Activated CD8-positive, alpha-beta memory T cell treated with anti-CD3 and anti-CD28 coated beads, Interleukin-2, amount 50 U/mL, for 4 hours (primary cell): ENCODE measurements at places on chromosomes 7 and 10.
A peak's percentile ranks its signal among the peaks of the same experiment; 100 is the strongest.

DNA sequence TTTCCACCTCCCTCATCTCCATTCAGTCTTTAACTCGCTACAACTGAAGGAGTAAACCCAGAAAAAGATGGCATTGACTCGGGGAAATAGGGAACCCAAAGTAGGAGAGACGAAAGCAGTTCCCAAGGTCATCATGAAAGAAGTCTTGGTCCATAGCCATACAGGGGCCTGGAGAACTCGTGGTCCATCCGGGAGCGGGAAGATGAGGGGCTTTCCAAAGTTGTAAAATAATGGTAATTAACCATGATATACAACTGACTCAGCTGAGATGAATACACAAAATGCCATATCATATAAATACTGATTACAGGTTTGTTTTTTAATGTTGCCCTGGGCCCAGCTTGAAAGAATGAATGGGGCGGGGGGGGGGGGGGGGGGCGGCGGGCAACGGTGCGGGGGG lies 32.3 kb downstream of the RBM17 start:
- no peak for DNase-seq

- no peak for DNase-seq
Observed at GRCh38 chr7:17976952-17977351, 36.7 kb upstream of the SNX13 start.

GRCh38 chr7:115662120-115662519 lies 368.4 kb downstream of the TFEC start:
- DNase-seq, result no peak

DNA sequence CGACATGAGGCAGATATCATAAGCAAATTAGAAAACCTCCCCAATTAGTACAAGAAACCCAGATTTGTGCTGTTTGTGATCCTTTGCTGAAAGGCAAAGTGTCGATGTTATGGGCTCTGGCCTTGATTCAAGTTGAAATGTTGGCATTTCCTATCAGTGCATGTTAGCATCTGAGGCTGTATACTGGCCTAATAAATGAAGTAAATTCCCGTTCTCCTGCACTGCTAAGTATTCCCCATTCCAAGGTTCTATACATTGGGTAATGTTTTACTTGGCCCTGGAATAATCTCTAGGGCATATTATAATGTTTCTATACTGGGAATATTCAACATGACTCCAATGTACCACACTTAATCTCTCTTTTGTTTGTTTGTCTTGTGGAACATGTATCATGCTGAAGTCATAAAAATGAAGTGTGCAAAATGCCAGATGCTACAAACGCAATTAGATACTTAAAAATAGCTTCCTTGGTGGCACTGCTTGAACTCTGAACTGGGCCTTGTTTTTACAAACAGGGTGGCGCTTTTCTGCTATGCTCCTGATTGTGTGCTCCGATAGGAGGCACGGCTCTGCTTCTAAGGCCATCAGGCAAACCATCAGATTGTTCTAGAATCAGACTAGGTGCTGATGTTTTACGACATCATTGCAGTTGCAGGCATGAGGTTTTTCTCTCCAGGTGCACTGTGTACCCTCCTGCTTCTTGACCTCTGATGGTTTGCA lies 156.7 kb upstream of the TCF7L2 start:
- DNase-seq, result no peak

GRCh38 chr7:153935095-153935494 lies 117.1 kb upstream of the DPP6 start:
- DNase-seq, result no peak

DNA sequence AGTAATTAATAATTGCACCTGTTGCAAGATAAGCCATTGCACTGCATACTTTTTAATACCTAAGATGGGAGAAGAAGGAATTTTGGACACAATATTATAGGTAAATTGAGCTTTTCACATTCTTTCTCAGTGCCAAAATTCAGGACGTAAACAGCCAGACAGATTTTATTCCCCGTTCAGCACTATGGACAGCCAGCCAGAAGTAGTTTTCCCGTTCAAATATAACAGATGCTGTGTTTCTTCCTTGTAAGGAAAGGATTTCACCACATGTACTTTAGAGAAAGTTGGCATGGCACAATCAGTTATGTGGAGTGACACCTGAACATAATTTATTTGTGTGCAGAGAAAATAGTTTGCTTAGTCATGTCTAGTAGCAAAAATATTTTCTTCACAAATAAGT lies 34.8 kb downstream of the SEMA3E start:
- no peak for DNase-seq

GRCh38 chr7:155831807-155832524 lies 19.7 kb upstream of the SHH start:
- no peak for DNase-seq

DNA sequence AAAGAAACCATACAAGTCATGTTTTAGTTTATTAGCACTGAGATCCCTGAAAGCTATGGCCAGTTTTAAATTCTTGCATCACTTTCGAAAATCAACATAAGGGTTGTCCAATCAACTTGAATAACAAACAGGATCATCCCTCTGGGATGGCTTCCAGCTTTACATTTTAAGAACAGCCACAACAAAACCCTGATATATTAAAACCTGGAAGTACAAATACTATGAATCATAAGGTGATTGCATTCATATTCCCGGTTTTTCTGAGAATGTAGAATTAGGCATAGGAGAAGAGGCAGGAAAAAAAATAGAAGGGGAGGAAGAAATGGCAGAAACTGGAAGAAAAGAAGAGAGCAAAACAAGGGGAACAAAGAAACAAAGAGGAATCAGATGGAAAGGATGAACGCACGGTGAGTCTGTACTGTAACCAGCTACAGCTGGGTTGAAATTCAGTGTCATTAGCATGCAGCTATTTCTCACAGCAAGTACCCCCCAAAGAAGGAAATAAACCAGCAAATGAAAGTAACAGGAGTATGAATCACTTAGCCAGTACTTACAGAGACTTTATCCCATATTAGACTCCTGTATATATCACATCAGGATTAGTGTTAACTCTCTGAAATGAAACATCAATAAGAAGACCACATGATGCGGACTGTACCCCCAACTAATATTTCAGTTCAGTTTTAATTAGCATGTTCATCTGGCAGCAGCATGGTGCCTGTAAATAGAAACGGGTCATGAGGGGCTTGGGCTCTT lies 301.3 kb downstream of the RNLS start:
- no peak for DNase-seq

GRCh38 chr10:113808168-113808567 lies 45.7 kb downstream of the DCLRE1A start:
- no peak for DNase-seq

DNA sequence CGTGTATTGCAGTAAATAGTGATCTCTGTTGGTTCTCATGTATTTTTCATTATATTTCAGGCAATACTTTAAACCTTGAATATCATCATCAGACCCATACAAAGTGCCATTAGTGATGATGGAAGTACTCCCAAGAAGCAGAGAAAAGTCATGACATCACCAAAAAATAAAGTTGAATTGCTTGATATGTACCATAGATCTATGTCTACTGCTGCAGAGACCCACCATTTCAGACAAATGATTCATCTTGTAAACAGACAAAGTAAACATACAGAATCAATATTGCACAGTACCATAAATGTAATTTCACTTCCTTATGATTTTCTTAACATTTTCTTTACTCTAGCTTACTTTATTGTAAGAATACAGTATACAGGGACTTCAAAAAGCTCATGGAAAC lies 347.8 kb downstream of the IPMK start:
- no peak for DNase-seq

DNA sequence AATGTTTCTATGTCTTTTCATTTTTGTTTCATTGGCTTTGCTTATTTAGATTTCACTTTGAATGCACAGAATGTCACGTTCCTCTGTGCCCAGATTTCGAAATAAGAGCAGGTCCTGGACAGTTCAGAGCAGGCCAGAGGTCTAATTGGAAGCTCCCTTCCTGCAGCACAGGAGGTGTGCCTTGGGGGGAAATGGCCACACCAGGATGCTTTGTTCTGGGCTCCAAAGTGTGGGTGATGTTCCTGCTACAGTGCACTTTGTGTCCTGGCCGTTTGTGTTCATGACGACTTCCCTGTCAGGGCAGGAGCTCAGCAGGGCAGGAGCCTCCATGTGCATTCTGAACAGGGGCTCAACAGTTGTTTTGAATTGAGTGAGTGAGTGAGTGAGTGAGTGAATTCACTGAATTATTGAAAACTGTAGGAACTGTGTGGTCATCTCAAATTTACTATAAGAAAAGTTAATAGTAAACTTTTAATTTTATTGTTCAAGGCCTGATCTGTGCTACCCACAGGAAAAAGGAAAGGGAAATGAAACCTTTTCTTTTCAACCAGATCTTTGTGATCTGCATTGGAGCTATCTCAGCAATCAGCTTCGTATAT lies 109.5 kb upstream of the GJD4 start:
- DNase-seq, result no peak

GRCh38 chr7:31550432-31550831 lies 36.5 kb downstream of the ITPRID1 start:
- no peak for DNase-seq

- DNase-seq, result no peak
Observed at GRCh38 chr7:108283252-108283651, 153.1 kb upstream of the LAMB4 start.

- no peak for DNase-seq
Observed at GRCh38 chr10:48459270-48460150, 145.4 kb downstream of the ARHGAP22 start.

DNA sequence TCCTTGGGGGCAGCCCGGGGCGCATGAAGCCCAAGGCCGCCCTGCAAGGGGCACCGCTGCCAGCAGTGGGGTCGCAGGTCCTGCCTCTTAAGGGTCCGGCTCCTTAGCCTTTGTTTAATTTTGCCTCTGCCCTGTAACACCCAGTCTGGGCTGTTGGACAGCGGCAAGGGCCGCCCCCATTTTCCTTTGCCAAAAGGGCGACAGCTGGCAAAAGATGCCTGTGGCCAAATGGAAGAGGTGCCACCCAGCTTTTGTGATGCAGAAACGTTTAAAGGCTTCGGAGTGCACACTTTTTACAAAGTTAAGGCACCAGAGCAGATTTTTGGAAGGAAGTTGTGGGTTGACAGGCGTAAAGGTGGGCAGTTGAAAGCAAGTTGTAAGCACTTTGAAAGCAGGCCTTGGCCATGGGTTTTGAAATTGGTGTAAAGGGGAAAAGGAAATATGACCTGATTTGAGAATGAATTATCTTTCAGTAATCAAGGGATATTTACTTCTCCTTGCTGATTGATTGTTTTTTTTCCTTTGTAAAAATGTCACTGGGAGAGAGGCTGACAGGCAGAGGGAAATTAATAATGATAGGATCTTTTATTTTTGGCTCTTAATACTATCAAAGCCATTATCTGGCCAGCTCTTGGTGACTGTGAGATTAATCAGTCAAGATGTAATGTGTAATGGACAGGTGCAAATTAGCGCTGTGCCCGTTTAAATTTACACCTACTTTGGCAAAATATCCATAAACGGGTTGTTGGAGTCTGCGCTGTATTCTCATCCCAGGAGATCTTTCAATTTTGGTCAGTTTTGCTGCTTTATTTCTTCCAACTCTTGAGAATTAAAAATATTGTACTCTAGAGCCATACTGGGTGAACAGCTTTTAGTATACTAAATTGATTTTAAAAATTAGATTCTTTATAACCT lies 1.2 kb downstream of the CASD1 start:
- peak; percentile 16 for DNase-seq

- no peak for DNase-seq
Observed at GRCh38 chr10:69879634-69880257, 78.0 kb downstream of the COL13A1 start.
